ENCODE measurements at places on chromosomes 16 and 17.

- no peak for DNase-seq
Measured at GRCh38 chr17:52298881-52299280, 140.4 kb upstream of the CA10 start.

DNA sequence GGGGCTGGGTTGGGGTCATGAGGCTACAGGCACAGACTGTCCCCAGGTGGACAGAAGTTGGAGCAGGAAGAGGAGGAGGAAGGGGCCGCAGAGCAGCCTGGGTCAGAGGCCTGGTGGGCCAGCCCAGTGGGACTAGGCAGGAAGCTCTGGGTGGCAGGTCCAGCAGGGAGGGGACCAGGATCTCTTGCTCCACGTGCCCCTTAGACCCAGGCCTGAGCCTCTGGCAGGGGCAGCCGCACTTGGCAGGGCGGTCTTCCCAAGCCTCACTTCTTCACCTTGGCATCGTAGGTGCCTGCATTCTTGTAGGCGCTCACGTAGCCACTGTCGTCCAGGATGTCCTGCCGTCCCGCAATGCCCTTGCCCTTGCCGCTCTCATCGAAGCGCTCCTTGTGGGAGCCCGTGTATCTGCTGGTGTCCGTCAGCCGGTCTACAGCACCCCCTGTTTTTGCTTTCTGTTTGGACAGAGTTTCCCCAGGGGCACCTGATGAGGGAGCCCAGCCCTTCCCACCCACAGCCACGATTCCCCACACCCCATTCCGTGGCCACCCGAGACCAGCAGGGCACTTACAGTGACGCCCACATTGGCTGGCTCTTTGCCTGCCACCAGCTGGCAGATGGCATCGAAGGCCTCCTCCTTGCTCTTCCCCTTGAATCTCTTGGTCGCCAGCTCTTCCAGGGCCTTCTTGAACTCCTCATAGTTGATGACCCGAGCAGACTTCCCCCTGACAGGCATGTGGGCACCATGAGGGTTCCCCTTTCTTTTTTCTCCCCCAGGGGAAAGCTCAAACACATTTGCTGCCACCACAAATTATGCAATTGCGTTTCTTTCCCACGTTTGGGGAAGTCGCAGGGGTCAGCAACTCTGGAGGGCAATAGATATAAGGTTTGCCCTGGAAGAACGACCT, 3.1 kb downstream of the TPPP3 start:
- DNase-seq: no peak

DNA sequence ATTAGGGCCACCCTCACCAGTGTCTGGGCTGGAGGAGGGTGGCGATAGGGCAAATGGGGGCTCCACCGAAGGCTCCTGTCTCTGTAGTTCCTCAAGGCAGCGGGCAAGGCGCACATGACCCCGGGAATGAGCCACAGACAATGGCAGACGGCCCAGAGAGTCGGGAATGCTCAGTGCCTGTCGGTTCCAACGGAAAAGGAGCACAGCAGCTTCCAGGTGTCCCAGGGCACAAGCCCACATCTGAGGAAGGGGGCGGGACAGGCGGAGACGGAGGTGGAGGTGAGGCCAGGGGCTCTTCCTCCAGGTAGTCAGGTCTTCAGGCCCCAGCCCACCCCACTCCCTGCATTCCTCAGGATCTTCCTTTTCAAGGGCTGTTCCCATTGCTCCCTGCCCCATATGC, 5.1 kb upstream of the SPAG7 start:
- no peak for DNase-seq

DNA sequence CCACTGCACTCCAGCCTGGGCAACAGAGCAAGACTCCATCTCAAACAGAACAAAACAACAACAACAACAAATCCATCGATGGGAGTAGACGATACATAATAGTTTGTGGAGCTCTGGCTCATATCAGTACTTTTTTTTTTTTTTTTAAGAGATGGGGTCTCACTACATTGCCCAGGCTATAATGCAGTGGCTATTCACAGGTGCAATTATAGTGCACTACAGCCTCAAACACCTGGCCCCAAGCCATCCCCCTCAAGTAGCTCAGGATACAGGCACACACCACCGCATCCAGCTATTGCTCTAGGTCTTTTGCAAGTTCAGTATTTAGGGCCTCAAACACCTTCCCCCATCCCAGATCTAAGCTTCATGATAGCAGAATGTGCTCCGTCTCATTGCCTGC, 110.6 kb downstream of the KATNIP start:
- no peak for DNase-seq

DNA sequence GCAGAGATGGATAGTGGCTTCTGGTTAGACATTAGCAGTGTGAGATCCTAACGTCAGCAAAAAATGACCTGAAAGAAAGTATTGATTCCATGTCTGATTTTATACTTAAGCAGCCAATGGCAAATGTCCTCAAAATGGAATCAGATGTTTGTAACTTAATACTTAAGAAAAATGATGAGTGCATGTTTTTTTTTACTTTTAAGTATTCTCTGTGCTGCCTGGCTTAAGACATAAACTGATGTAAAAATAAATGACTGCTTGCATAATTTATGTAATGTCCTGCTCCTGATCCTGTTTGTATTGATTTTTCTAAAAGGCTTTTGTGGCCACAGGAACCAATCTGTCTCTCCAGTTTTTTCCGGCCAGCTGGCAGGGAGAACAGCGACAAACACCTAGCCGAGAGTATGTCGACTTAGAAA, 7.4 kb downstream of the CBFB start:
- DNase-seq: no peak

GRCh38 chr17:4605826-4606225, 21.5 kb downstream of the SMTNL2 start:
- DNase-seq: no peak

- no peak for DNase-seq
Measured at GRCh38 chr17:61755078-61755477, 108.2 kb downstream of the BRIP1 start.

- peak; percentile 74 for DNase-seq
Measured at GRCh38 chr17:81514739-81515529, 2.3 kb upstream of the ACTG1 start.

All from activated naive CD4-positive, alpha-beta T cell treated with anti-CD3 and anti-CD28 coated beads for 36 hours (primary cell).